ENCODE measurements at places on chromosomes 7 and 10.

- peak; percentile 34 for DNase-seq
Observed at GRCh38 chr7:151506901-151507382, 12.8 kb downstream of the RHEB start.

DNA sequence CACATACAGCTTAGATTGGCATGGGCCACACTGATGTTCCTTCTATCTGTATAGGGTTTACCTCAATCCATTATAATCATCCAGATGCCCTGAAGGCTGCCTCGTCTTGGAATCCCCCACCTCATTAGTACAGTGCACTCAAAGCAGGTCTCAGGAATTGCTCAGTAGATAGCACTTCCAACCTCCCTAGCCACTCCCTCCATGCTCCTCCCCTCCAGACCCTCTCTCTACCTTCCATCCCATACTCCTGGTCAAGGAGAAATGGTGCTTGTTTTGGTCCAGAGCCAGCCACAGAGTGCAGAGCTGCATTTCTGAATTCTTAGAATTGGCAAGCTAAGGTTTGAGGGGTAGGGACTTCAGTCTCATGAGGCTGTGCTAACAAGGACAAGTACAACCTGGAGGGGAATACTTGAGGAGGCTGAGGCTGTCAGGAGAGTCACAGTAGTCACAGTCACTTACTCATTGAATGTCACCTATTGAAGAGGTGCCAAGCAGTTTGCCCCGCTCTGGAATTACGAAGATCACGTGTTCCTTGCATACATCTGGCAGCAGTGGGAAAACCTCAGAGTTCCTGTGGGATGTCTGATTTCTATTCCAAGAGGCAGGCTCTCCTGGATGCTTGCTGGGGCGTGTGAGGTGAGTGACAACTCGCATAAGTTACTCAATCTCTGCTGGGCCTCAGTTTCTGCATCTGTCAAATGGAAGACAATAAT, 60.7 kb upstream of the ZNF746 start:
- DNase-seq, result no peak

- DNase-seq, result no peak
Observed at GRCh38 chr10:129761197-129761972, 202.7 kb downstream of the EBF3 start.

GRCh38 chr7:17640730-17641377, 299.4 kb downstream of the SNX13 start:
- peak; percentile 39 for DNase-seq

DNA sequence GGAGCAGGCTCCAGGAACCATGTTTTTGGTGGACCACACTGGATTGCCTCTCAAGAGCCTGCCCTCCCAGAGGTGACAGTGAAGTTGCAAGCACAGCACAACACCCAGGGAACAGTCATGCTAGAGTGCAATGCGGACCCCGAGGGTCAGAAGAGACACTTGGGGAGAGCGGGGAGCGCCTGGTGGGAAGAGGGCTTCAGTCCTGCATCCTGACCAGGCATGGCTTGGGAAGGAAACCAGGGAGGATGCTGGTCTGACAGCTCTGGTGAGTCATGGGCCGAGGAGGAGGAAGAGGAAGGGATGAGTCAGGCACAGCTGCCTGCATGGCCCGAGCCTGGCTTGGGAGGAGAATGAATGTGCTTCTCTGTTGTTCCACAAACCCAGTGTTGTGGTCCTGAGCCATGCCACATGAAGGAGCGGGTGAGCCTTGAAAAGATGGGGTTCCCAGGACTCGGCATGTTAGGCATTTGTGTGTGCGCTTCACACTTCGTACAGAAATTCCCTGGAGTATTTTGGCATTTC, 29.5 kb upstream of the ANKRD2 start:
- peak; percentile 64 for DNase-seq

- DNase-seq, result no peak
Observed at GRCh38 chr10:14014423-14014822, 316.3 kb downstream of the FRMD4A start.

DNA sequence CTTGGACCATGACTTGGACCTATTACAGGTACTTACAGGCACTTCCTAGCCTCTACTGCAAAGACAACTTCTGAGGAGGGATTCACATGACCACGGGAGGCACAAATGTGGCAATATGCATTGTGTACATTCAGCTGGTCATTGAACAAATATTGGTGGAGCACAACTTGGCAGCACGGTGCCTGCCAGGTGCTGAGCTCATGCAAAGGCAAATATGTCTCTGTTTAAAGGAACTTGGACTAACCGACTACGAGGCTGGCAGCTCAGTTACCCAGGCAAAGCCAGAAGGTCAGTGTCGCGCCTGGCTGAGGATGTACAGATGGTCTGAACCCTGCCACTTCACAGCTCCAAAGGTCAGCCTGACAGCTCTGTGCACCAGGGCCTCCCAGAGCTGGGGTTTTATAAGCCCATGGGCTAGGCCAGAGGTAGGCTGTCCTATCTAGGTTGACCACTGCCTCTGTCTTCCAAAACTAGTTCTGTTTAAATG, 6.1 kb downstream of the DENND11 start:
- no peak for DNase-seq

DNA sequence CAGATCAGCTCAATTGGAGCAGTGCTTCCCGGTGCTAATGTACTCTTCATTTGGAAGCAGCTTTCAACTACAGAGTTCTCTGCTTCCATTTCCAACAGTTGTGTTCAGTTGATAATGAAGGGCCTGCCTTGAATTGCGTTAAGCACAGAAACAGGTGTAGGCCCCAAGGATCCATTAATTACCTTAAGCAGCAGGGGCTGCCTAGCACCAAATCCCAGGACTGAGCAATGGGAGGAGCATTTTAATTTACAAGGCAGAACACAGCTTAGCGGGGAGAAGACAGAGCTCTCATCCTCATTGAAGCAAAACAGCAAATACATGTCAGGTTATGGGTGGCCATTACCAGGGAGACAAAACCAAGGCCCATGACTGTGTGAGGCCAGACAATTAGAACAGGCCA, 349.6 kb downstream of the TFEC start:
- DNase-seq, result no peak

GRCh38 chr10:57338823-57339558, 928.7 kb downstream of the IPMK start:
- DNase-seq, result peak; percentile 40

- DNase-seq, result no peak
Observed at GRCh38 chr7:7242899-7243298, 60.6 kb downstream of the C1GALT1 start.

DNA sequence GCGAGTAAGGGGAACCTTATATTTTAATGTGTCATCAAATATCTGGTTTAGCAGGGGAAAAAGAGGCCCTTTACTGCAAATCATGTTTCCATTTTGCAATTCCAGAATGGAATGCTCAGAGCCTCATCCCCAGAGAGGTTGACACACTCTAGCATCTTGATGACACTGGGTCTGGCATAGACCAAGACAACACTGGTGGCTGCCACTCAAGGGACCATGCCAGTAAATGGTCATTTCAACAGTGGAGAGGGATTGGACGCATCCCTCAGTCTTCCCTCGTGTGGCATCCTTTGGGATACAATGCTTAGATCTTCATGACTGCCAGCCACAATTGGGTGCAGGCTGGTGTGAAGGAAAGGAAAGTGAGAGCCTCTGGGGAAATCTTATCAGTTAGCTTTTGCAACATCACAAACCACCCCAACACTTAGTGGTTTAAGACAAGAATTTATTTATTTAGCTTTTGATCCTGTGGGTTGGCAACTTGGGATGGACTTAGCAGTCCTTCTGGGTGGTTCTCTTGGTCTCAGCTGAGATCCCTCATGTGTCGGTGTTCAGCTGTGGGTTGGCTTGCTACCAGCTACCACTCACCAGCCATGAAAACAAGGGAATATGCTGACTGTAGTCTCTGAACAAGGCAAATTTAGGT, 21.6 kb downstream of the TACC2 start:
- no peak for DNase-seq

- DNase-seq, result no peak
Observed at GRCh38 chr10:114603303-114603702, 54.8 kb downstream of the ABLIM1 start.

DNA sequence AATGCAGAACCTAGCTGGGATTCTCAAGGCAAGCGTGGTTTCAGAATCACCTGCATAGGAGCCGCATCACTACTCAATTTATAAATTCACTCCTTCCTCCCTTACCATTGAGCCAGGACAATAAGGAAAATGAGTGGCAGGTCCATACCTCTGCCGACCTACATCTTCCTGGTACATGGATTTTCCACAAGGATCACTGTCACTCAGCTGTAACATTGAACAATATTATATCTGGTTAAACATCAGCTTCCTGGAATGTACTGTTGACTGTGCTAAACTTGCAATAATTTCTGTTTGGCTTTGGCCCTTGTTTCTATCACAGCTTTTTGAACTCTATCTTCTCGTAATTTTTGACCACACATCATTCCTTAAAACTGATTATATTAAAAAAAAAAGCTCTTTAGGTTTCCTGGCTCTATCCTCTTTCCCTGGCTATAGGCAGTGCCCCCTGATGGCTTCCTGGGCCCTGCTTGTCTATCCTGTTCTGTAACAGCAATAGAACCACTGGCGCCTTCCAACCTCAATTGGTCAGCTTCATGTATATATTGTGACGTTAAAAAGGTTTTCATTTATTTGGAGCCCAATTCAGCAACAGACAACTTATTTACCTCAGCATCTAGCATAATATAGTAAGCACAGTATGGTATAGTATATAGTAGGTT, 59.2 kb downstream of the RNLS start:
- DNase-seq, result no peak

- DNase-seq, result no peak
Observed at GRCh38 chr7:5248201-5248885, 34.4 kb upstream of the SLC29A4 start.

GRCh38 chr7:135994466-135995205, 17.5 kb upstream of the MTPN start:
- no peak for DNase-seq

- peak; percentile 83 for DNase-seq
Observed at GRCh38 chr7:54664235-54665228, 94.5 kb downstream of the SEC61G start.

GRCh38 chr10:77256346-77256745, 381.3 kb downstream of the KCNMA1 start:
- DNase-seq, result no peak

Measured in endothelial cell (in vitro differentiated cells).